Activated CD8-positive, alpha-beta memory T cell treated with anti-CD3 and anti-CD28 coated beads for 1 hour (primary cell): ENCODE measurements at places on chromosomes 16 and 17.

DNA sequence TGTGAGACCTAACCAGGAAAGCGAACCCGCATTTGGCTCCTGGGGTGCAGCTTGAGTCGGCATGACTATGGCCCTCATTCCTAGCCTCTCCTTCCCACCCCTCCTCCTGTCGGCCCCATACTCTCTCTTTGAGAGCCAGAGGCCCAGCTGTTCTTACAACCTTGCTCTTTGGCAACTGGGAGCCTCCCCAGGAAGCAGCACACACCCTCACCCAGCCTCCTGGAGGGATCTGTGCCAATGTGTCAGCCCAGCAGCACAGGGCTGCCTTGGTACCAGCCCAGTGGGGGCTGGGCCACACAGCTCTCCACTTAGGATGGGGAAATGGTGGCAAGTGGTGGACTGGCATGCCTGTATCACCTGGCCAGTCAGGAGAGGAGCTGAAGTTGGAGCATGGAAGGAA lies 70.3 kb upstream of the LGALS9 start:
- no peak for DNase-seq

GRCh38 chr17:45139533-45139920 lies 4.0 kb downstream of the ACBD4 start:
- DNase-seq, result no peak

DNA sequence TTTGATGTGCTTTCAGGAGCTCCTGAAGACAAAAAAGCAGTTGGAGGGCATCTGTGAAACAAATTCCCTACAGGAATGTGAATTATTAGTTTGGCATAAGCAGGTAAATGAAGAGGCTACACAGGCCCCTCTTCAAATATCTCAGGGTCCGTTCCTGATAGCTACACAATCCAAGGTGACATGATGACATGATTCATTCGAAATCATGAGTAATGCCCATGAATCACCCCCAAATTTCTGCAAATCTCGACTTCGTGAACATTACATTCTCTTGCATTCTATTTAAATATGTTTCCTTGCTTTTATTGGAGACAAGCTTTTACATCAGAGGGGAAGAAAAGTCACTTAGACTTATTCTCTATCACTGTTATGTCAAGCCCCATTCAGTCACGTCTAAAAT lies 22.3 kb downstream of the GAN start:
- DNase-seq, result no peak

DNA sequence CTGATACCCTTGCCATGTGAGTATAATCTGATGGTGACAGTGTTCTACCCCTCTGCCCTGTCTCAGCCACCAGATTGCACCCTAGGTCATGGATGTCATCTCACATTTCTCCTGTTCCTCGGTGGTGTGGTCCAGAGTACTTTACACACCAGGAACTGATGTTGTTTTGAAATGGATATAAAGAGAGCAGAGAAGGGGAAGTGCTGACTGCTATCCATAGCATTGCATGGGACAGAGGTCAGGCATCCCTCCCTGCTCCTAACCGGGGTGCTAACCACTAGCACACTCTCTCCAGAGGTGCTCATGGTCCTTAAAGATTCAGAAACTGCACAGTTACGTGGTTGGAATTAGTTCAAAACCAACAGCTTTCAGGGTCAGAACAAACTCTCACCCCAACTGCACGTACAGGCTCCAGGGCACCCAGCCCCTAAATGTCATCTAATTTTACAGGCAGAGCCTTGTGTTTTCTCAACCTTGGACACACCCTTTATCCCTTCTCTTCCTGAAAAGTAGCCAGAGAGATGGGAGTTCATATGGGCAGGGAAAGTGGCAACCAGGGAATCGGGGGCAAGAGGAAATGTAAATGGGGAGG lies 16.3 kb downstream of the TTLL6 start:
- no peak for DNase-seq

- DNase-seq, result no peak
Measured at GRCh38 chr17:32298298-32298697, 32.7 kb downstream of the RHBDL3 start.

- DNase-seq, result no peak
Measured at GRCh38 chr17:67606471-67606870, 111.3 kb upstream of the NOL11 start.

- no peak for DNase-seq
Measured at GRCh38 chr17:77145612-77146245, 5.0 kb downstream of the SEC14L1 start.

DNA sequence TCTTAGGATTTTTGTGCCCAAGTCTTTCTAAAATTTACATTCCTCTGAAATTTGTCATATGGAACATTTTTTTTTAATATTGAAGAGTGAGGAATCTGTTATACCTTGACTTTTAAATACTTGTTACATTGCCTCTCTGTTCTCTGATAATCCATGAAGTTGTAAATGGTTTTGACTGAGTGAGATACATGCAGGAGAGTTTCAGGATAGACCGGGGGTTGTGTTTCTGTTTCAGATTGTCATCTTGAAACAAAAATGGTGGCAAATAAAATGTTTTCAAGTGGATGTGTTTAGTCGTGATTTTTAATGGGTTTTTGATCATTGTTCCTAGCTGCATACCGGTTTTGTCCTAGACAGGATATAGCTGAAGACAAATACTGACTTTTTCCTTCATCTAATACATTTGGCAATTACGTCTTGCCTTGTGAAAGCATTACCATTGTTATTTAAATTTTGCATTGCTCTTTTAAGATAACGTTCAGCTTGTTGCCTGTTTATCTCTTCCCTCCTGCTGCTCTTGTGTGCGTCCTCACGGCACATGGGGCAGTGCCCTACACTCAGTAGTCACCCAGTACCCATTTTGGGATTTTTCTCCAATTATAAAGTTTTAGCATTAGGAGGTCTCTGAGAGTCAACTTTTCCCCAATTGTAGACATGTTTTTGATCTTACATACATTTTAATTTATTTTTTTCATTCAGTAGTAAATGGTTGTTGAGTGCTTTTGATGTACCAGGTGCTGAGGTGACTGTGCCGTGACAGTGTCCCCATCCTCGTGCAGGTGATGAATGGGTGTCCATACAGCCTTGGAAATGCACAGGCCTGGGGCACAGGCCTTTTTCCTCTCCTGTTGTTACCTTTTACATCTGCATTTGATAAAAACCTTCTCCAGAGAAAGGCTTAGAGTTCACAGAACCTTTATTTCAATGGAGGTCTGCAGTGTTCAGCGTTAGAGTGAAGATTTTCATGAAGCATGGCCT lies 169.9 kb downstream of the MSI2 start:
- no peak for DNase-seq

DNA sequence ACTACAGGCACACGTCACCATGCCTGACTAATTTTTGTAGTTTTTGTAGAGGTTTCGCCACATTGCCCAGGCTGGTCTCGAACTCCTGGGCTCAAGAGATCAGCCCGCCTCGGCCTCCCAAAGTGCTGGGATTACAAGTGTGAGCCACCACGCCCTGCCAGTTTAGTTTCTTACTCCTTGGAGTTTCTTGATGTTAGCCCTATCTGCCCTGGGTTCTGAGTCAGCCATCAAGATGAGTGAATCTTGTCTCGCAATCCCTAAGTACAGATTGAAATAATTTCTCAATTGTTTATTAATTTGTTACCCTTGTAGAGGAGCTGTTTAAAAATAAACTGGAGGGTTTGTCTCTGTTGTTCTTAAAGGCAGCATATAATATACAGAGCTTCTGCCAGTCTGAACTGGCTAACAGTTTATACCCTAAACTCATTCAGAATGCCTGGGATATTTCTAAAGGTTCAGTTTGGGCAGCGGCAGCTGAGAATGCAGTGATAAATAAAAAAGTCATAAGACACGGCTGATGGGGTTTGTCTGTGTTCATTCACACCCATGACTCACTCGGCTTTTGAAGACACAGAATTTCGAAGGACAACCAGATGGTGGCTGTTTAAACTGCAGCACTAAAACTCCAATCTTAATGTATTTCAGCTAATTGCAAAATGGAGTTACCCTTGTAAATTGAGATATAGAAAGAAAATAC lies 39.6 kb downstream of the GPRC5B start:
- DNase-seq, result no peak

GRCh38 chr17:57651996-57652395 lies 93.1 kb downstream of the CCDC182 start:
- DNase-seq, result no peak

- DNase-seq, result no peak
Measured at GRCh38 chr17:44219616-44220212, at the start of gene UBTF. TSS of gene UBTF (minus strand) at chr17:44219675. CDS start at chr17:44218229, 1,446 bp downstream.

DNA sequence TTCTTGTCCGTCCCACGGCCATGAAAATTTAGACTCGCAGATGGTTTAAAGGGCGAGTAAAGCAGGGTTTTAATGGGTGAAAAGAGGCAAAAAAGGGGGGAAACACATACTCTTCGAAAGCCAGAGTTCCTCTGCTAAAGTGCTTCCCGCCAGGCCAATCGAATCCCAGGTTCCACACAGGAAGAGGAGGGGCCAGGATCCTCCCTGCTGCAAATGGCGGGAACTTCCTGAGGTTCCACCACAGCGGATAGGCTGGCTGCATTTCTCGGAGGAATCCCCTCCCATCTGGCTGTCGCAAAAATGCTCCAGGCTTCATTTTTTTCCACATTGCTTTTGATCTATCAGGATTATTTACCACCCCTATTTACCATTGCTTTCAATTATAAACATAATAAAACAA lies 670.1 kb upstream of the CA10 start:
- no peak for DNase-seq

DNA sequence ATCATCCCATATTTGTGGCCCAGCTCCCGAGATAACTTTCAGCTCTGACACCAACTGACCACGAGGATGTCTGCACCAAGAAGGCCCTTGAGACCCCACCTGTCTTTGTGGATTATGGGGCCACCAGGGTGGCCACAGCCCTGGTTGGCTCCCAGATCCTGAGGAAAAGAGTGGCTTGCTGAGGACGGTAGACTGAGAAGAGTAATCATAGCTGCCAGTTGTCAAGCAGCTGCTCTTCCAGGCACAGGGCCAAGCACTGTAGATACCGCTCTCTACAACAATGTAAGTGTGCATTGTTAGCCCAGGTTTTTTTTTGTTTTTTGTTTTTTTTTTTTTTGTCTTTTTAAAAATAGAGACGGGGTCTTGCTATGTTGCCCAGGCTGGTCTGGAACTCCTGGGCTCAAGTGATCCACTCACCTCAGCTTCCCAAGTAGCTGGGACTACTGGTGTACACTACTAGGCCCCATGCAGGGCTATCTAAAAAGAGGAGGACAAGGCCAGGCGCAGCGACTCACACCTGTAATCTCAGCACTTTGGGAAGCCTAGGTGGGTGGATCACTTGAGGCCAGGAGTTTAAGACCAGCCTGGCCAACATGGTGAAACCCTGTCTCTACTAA lies 9.6 kb downstream of the ZNF205 start:
- DNase-seq, result no peak

GRCh38 chr16:3698941-3699340 lies 18.4 kb downstream of the TRAP1 start:
- no peak for DNase-seq

GRCh38 chr17:13419676-13420075 lies 182.1 kb downstream of the HS3ST3A1 start:
- no peak for DNase-seq
